ENCODE measurements at places on chromosomes 7 and 10. TPM values are rescaled to one million over a fixed set of nuclear protein-coding genes. Genes with fewer than 3 reads are reported as not detected.

DNA sequence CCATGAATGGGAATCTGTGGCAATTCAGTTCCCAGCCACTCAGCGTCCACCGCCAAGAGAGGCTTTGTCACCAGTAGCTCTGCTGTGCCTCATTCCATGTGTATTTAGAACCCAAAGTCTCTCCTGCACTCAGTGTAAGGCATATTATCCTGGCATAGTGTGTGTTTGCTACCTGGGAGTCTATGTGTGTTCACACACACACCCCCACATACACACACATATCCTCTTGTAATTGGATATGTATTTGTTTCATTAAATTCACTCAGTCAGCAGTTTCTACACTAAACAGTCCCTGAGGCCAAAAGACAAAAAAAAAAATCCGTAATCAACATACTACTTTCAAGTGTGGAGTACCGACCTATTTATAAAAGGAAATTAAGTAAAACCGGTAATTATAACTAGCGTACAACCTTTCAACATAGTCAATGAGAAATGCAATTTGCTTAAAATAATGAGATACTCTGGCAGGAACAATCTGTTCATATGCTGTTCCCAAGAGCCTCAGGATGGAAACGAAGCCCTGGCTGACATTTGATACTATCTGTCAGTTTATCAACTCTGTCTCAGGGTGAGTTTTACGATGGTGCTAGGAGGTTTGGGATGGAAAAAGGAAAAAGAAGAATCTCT lies 425.8 kb upstream of the CELF2 start:
- no peak for DNase-seq
- H3K27ac ChIP-seq: no peak overlapping the region
- H3K36me3 ChIP-seq: no peaks in the 10 kb centered on the region
- H3K4me1 ChIP-seq: no peaks in the 10 kb centered on the region
- no peak overlapping the region for H3K4me3 ChIP-seq

DNA sequence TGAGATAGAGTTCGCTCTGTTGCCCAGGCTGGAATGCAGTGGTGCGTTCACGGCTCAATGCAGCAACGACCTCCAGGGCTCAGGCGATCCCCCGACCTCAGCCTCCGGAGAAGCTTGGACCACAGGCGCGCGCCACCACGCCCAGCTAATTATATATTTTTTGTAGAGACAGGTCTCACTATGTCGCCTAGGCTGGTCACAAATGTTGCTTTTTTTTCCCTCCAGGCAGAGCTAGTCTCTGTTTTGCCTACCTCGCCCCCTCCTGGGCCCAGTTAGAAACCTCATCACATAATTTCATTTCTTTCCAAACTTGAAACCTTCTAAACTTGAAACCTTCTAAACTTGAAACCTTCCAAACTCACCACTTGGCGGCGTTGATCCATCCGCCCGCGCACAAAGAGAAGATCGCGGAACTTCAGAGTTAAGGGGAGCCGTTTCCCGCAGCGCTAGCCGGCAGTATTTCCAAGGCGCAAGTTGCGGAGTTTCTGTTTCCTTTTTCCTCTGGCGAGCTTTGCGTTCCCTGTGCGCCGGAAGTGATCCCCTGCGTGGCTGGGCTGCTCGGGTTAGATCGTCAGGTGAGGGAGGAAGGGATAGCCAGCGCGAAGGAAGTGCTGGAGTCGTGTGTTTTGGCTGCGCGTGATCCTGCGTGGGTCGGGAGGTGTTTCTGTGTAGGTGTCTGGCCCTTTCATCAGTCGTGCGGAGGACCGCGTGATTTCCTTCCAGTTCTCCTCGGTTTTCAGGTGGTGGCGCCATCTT lies at the start of gene SSBP1:
Gene SSBP1, plus strand, starts transcription at position 523 of the 756 bp plus-strand sequence. CDS start 809 bp downstream, outside the sequence.
- no peaks in the 10 kb centered on the region for H3K27me3 ChIP-seq
- peak; percentile 97 for DNase-seq
- H3K27ac ChIP-seq: peak within 1 kb of the TSS; percentile 92
- H3K4me1 ChIP-seq: peaks cover 20% of the 10 kb centered on the region

DNA sequence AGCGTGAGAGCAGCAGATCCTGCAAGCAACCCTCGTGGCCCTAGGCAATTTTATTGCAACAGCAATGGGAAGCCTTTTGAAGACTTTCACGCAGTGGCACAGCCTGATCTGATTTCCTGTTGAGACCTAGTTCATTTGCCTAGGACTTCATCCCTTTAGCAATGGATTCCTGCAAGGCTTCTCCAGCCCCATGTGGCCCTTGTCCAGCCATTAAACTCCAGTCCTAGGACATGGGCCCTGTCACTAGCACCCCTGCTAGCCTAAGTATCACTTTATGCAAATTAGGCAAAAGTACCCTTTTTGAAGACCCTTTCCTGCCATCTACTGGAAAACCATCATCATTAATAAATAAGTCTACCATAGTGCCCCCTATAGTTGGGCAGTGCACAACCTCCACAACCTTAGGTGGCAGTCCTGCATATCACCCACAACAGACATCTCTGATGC lies 379.4 kb downstream of the GALNT17 start:
- no peak for DNase-seq
- no peaks in the 10 kb centered on the region for H3K4me1 ChIP-seq

DNA sequence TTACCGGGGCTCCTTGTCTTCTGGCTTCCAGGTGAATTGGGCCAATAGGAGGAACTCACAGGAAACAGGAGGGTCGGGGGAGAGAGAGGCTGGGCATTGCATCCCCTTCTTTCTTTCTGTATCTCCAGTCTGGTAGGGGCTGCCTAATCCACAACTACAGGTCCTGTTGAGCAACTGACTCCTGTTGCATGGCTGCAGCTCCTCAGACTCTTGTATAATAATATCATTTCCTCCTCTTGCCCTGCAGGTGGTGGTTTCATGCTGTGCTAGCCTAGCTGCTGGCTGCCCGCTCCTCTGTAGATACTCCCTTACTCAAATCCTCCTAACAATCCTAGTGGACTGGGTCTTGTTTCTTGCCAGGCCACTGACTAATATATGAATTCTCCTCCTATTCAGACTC lies 276.5 kb upstream of the SMIM30 start:
- H3K27ac ChIP-seq: no peak overlapping the region
- H3K27me3 ChIP-seq: no peaks in the 10 kb centered on the region
- no peak for DNase-seq
- no peaks in the 10 kb centered on the region for H3K36me3 ChIP-seq
- no peak overlapping the region for H3K4me3 ChIP-seq

GRCh38 chr7:1410992-1411391 lies 48.3 kb downstream of the MICALL2 start:
- H3K36me3 ChIP-seq: no peaks in the 10 kb centered on the region
- H3K4me1 ChIP-seq: peaks cover 9% of the 10 kb centered on the region
- no peak overlapping the region for H3K27ac ChIP-seq
- H3K27me3 ChIP-seq: peaks cover 8% of the 10 kb centered on the region
- H3K4me3 ChIP-seq: no peak overlapping the region

DNA sequence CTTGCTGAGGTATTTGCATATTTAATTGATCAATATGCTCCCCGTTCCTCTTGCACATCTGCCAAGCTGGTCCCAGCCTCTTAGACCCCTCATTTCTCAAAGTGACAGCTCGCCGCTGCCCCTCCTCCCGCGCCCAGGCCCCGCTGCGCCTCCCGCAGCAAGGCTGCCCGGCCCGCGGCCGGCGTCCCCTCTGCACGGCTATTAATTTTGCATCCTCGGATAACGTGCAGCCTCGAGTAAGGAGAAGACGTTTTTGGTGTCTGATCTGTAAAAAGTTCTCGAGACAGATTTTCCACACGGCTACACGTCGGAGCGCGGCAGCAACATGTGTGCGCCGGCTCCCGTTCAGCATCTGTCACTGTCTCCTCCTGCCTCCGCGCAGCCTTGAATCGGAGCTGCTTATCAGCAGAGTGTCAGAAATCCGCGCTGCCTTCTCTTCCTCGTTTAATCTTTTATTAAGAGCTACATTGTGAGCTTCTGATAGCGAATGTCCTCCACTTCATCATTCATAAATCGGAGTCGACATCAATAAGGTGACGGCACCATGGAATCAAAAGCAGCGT lies 65.3 kb downstream of the EBF3 start:
- H3K4me1 ChIP-seq: no peaks in the 10 kb centered on the region
- no peaks in the 10 kb centered on the region for H3K36me3 ChIP-seq
- H3K4me3 ChIP-seq: no peak overlapping the region
- DNase-seq: no peak

GRCh38 chr7:128871050-128871449 lies 8.4 kb downstream of the ATP6V1F start:
- H3K27ac ChIP-seq: no peak overlapping the region
- peaks cover 13% of the 10 kb centered on the region for H3K4me1 ChIP-seq
- DNase-seq: no peak

DNA sequence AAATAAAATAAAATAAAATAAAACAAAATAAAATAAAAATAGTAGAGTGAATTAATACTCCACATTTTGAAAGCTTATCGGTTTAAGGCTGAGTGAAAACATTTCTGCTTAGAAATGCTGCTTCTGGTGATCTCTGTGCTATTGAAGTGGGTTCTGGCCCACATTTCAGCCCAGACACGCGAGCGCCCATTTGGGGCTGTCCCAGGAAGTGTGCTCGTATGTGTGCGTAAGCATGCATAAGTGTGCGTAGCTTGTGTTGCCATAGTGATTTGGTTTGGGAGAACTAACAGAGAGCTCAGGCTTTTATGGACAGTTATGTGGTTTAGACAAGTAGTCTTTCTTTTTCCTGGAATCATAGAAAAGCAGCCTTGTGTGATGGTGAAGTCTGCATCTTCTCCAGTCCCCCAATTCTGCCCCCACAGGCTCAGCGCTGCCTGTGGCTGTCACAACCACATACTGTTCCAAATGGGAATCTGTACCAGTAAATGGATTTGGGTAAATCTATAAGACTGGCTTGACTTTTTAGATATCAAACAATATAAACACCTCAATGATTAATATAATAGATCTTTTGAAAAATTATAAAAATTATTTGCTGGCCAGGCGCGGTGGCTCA lies 29.8 kb upstream of the PURB start:
- H3K36me3 ChIP-seq: no peaks in the 10 kb centered on the region
- peaks cover 5% of the 10 kb centered on the region for H3K4me1 ChIP-seq
- H3K27me3 ChIP-seq: no peaks in the 10 kb centered on the region
- no peak overlapping the region for H3K4me3 ChIP-seq
- peak; percentile 85 for DNase-seq
- peak overlapping the region; percentile 68 for H3K27ac ChIP-seq

DNA sequence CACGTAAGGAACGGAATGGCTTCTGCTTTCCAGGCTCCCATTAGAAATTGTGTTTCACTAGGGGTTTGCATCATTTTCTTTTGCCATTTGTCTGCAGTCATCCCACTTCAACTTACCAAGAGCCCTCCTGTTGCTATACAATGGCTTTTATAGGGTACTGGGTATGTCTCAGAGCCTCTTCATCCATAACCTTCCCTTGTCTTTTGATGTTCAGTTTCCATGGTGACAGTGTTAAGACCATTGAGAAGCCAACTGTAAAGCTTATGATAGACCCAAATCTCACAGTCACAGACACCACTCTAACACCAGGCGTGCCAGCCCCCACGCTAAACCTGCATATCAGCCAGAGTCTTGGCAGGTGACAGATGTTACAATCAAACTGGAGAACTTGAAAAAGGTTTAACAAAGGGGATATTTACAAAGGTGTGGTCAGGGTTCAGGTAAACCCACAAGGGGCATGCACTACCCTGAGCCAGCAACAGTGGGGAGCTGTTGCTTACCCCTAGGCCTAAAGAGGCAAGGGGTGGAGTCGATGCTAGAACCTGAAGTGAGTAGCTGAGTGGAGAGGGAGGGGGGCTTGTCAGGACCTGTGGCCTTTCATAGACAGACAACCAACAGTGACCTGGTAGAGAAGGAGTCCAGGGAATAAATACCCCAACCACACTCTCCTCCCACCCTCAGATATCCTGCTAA lies 53.2 kb upstream of the ABLIM1 start:
- H3K4me3 ChIP-seq: no peak overlapping the region
- no peaks in the 10 kb centered on the region for H3K36me3 ChIP-seq
- H3K4me1 ChIP-seq: no peaks in the 10 kb centered on the region
- H3K27ac ChIP-seq: no peak overlapping the region
- no peak for DNase-seq

- peaks cover 51% of the 10 kb centered on the region for H3K4me1 ChIP-seq
- peak; percentile 63 for DNase-seq
- no peaks in the 10 kb centered on the region for H3K36me3 ChIP-seq
- no peak overlapping the region for H3K4me3 ChIP-seq
- peak overlapping the region; percentile 36 for H3K27ac ChIP-seq
- no peaks in the 10 kb centered on the region for H3K27me3 ChIP-seq
These were observed 311.4 kb downstream of the ADARB2 start for GRCh38 chr10:1425879-1426278.

DNA sequence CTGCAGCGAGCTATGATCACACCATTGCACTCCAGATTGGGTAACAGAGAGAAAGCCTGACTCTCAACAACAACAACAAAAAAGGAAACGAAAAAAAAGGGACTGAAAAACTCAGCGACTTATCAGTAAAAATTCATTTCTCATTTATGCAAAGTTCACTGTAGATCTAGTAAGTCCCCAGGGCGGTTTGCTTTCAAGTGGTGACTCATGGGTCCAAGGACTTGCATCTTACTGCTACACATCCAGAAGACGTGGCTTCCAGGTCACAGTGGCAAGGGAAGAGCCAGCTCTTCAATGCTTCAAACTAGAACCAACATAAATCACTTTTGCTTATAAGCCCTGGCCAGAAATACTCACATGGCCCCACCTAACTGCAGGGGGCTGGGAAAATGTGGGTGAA lies 178.3 kb upstream of the AUTS2 start:
- H3K4me1 ChIP-seq: peaks cover 5% of the 10 kb centered on the region
- no peak overlapping the region for H3K4me3 ChIP-seq
- no peak for DNase-seq

GRCh38 chr10:63633677-63634487 lies 112.7 kb downstream of the REEP3 start:
- H3K27me3 ChIP-seq: no peaks in the 10 kb centered on the region
- H3K4me3 ChIP-seq: no peak overlapping the region
- H3K36me3 ChIP-seq: no peaks in the 10 kb centered on the region
- H3K27ac ChIP-seq: no peak overlapping the region
- DNase-seq: no peak
- peaks cover 15% of the 10 kb centered on the region for H3K4me1 ChIP-seq

- no peaks in the 10 kb centered on the region for H3K36me3 ChIP-seq
- H3K27me3 ChIP-seq: no peaks in the 10 kb centered on the region
- no peak overlapping the region for H3K27ac ChIP-seq
- H3K4me3 ChIP-seq: no peak overlapping the region
- no peaks in the 10 kb centered on the region for H3K4me1 ChIP-seq
These were observed 434.9 kb upstream of the KLF6 start for GRCh38 chr10:4219901-4220300.

- peaks cover 3% of the 10 kb centered on the region for H3K27me3 ChIP-seq
- DNase-seq: no peak
- H3K36me3 ChIP-seq: no peaks in the 10 kb centered on the region
These were observed 383.0 kb downstream of the HPSE2 start for GRCh38 chr10:98852686-98853085.

DNA sequence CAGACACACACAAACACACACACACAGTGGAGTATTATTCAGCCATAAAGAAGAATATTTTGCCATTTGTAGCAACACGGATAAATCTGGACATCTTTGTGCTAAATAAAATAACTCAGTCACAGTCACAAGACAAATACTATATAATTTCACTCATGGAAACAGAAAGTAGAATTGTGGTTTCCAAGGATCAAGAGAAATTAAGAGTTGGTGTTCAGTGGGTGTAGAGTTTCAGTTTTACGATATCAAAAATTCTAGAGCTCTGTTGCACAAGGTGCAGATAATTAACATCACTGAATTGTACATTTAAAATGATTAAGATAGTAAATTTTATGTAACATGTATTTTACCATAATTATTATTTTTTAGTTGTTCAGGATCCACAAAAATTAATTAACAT lies 1235.0 kb downstream of the XPNPEP1 start:
- no peaks in the 10 kb centered on the region for H3K4me1 ChIP-seq
- no peaks in the 10 kb centered on the region for H3K27me3 ChIP-seq
- H3K4me3 ChIP-seq: no peak overlapping the region

CCL24 gene
- not detected for total RNA-seq

MBLAC1 gene
- 4.5 TPM for total RNA-seq

CLEC2L gene
- not detected for total RNA-seq

AFAP1L2 gene
- total RNA-seq: 4.9 TPM
